Activated naive CD8-positive, alpha-beta T cell treated with anti-CD3 and anti-CD28 coated beads, Interleukin-2, amount 50 U/mL, for 16 hours (primary cell): ENCODE measurements at places on chromosomes 7 and 10.

GRCh38 chr7:100888291-100888987 lies 1.1 kb downstream of the UFSP1 start:
- no peak for DNase-seq

- DNase-seq, result no peak
Observed at GRCh38 chr10:42638821-42639270, 476 bp upstream of the ZNF33B start.

GRCh38 chr10:120076996-120077706 lies 184.6 kb downstream of the SEC23IP start:
- no peak for DNase-seq

DNA sequence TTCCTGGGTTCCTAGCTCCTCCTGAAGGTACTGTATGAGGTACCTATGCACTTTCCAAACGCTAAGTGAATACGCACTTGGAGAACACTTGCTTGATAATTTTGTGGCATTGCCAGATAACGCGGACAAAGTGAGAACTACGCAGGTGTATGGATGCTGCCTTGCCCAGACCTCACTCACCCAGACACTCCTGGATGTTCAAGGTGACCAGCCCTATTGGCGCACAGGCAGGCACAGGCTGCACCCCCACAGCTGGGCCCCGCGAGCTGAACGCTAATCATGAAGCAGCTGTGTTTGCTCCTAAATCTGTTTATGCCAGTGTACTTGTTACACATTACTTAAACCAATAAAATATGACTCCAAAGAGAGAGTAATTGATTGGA lies 27.3 kb downstream of the DIP2C start:
- no peak for DNase-seq

DNA sequence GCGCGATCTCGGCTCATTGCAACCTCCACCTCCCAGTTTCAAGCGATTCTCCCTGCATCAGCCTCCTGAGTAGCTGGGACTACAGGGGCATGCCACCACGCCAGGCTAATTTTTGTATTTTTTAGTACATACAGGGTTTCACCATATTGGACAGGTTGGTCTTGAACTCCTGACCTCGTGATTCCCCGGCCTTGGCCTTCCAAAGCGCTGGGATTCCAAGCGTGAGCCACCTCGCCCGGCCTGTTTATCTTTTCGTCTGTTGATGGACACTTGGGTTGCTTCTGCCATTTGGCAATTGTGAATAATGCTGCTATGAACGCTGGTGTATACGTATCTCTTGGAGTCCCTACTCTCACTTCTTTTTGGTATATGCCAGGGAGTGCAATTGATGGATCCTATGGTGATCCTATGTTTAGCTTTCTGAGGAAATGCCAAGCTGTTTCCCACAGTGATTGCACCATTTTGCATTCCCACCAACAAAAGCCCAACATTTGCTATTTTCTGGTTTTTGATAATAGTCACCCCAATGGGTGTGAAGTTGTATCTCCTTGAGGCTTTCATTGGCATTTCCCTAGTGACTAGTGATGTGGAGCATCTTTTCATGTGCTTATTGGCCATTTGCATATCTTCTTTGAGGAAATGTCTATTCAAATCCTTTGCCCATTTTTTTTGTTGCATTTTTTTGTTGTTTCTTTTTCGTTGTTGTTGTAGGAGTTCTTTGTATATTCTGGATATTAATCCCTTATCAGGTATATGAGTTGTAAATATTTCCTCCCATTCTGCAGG lies 3.5 kb downstream of the ANTXRL start:
- no peak for DNase-seq

GRCh38 chr7:121529003-121529402 lies 132.9 kb upstream of the FAM3C start:
- no peak for DNase-seq

- no peak for DNase-seq
Observed at GRCh38 chr7:151851145-151851751, 25.7 kb downstream of the PRKAG2 start.

GRCh38 chr7:29192811-29193210 lies 1.8 kb upstream of the CHN2 start:
- no peak for DNase-seq

GRCh38 chr10:77846718-77847311 lies 79.7 kb downstream of the DLG5 start:
- DNase-seq, result peak; percentile 31

DNA sequence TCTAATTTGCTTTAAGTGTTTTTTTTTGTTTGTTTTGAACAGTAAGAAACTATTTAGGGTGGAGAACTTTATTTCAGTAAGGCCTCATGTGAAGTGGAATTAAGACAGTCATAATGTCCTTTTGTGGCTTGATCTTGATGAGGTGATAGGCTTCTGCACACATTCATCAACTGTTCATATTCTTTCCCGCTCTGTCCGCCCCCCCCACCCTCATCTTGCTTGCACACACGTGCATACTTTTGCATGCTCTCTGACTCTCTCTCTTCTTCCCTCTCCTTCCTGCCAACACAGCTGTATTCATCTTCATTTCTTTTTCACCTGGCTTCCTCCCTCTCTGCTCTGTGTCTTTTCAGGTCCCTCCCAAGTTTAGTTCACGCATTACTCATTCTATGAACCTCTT lies 429.6 kb downstream of the AUTS2 start:
- DNase-seq, result no peak

DNA sequence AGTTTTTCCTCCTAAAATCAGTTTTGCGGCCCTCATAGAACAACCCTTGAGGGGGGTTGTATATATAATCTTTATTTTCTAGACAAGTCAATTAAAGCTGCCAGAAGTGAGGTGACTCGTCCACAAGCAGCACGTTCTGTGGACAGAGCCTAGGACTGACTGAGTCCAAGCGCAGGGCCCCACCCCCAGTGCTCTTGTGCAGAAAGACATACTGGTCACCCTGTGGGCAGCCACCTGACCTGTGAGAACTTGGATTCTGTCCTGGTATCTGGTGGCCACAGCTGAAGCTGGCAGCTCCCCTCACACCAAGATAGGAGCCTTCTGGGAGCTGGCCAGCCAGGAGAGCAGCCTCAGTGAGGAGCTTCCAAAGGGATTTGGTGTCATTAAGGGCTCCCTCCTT lies 89.3 kb downstream of the GRK5 start:
- no peak for DNase-seq

DNA sequence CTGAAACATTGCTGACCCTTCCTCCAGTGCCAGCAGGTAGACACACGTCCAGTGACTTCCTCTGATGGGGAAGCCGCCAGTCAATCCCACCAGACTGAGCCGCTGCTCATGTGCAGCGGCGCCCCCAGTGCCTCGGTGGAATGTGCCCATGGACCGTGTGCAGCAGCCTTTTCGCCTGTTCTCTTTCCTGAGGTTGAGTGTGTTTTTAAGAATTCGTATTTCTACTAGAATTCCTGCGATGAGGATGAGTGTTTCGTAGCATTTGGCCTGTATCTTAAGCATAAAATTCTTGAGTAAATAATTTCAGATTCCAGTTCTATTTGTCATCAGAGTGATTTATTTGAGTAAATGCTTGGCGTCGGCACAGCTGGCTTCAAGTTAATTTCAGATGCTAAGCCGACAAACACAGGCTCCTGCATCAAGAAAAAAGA lies 35.4 kb downstream of the BNIP3 start:
- DNase-seq, result no peak

DNA sequence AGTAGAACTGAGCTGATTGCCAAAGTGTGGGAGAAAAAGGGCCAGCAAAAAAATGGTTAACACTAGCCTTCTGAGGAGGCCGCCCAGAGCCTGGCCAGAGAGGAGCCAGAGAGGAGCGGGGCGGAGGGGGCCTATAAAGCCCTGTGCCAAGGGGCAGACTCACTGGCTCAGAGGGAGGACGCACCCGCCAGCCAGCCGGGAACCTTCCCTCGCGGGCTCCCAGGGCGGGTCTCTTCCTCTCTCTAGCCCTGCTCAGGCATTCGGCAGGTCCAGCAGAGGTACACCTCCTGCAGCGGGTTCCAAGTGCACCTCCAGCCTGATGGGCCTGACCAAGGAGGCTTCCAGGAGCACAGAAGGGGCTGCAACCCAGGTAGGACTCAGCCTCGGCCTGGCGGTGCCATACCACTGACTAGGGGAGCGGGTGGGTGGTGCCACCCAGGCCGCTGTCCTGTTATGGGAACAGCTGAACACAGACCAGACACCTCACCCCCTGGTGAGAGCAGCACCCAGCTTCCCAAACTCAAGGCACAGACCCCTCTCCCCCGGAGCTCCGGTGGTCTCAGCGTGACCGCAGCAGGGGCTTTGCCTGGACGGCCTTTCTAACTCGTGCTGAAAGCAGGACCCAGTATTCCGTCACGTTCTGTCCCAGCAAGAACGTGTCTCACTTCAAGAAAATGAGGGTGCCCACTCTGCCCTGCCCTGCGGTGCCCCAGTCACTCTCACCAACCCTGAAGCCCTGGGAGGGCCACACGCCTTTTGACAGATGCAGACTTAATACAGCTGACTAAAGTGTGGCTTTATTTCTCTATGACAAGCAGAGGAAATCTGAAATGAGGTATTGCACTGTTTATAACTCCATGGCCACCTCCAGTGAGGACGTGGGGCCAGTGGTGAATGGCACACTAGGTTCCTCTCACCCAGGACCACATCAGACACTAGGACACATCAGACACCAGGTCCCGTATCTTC lies at the start of gene GPER1:
Gene GPER1 (plus strand): TSS at position 162 of the 969 bp plus-strand sequence. CDS start 3,616 bp downstream, outside the sequence.
- DNase-seq, result no peak

DNA sequence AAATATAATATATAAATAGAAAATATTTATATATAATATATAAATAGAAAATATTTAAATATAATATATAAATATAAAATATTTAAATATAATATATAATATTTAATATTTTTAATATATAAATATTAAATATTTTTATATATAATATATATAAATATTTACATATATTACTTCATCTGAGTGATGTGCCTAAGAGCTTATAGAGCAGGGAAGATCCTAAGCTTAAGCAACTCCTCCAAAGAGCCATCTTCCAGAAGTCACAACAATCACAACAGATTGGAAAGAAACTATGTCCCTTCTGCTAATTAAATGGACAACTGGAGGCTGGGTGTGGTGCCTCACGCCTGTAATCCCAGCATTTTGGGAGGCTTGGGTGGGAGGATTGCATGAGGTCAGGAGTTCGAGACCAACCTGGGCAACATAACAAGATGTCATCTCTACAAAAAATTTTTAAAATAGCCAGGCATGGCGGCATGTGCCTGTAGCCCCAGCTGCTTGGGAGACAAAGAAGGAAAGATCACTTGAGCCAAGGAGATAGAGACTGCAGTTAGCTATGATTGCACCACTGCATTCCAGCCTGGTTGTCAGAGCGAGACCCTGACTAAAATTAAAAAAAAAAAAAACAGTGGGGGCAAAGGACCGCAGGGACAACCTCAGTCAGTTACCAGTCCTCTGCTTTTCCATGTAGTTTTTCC lies 198.7 kb downstream of the SKIDA1 start:
- no peak for DNase-seq

- no peak for DNase-seq
Observed at GRCh38 chr10:132542819-132543218, 5.2 kb downstream of the INPP5A start.

GRCh38 chr10:17766731-17767130 lies 14.7 kb downstream of the TMEM236 start:
- DNase-seq, result no peak

DNA sequence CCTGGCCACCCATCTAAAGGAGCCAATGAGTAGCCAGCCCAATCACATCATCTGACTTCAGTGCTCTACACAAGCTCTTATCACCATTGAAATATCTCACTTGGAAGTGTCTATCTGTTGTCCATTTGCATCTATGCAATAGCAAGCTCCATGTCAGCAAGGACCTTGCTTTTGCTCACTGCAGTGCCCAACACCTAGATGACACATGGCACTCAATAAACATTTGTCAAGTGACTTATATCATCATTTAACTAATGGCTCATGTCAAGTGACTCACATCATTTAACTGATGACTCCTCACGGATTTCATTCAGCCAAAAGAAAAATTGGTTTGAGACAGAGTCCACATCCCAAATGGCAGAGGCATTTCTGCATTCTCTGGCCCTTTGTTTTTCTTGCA lies 92.9 kb upstream of the ADAM12 start:
- DNase-seq, result no peak

- DNase-seq, result no peak
Observed at GRCh38 chr10:21427804-21428481, 97.5 kb downstream of the SKIDA1 start.

DNA sequence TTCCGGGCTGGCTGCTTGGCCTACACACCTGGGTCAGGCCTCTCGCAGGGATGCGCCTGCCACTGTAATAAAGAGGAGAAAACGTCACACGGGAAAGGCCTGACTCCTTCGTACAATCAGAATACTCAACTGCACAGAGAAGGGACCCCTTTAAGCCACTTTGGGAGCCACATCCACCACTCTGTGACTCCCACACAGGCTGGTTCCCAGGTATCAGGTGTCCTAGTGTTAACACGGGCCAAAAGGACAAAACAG lies 5.8 kb upstream of the ZNF736 start:
- no peak for DNase-seq

- DNase-seq, result no peak
Observed at GRCh38 chr10:72098836-72099599, 10.7 kb upstream of the SPOCK2 start.

GRCh38 chr7:50367100-50367499 lies 62.6 kb downstream of the IKZF1 start:
- DNase-seq, result no peak
